ENCODE measurements at places on chromosomes 12 and 14.
A peak's percentile ranks its signal among the peaks of the same experiment; 100 is the strongest.

- no peak for DNase-seq
Measured at GRCh38 chr14:51996148-51996746, 6.9 kb downstream of the RTRAF start.

DNA sequence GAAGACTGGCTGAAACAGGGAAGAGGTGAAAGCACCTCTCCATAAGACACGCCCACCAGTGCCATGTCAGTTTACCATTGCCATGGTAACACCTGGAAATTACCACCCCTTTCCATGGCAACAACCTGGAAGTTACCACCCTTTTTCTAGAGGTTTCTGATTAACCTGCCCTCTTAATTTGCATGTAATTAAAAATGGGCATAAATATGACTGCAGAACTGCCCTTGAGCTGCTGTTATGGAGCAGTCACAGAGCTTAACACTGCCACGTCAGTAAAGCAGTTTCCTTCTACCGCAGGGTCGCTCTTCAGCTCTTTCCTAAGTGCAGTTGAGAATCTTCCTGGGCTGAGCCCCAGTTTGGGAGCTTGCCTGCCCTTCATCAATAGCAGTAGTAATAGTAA, 55.2 kb downstream of the RASSF3 start:
- peak; percentile 45 for DNase-seq

DNA sequence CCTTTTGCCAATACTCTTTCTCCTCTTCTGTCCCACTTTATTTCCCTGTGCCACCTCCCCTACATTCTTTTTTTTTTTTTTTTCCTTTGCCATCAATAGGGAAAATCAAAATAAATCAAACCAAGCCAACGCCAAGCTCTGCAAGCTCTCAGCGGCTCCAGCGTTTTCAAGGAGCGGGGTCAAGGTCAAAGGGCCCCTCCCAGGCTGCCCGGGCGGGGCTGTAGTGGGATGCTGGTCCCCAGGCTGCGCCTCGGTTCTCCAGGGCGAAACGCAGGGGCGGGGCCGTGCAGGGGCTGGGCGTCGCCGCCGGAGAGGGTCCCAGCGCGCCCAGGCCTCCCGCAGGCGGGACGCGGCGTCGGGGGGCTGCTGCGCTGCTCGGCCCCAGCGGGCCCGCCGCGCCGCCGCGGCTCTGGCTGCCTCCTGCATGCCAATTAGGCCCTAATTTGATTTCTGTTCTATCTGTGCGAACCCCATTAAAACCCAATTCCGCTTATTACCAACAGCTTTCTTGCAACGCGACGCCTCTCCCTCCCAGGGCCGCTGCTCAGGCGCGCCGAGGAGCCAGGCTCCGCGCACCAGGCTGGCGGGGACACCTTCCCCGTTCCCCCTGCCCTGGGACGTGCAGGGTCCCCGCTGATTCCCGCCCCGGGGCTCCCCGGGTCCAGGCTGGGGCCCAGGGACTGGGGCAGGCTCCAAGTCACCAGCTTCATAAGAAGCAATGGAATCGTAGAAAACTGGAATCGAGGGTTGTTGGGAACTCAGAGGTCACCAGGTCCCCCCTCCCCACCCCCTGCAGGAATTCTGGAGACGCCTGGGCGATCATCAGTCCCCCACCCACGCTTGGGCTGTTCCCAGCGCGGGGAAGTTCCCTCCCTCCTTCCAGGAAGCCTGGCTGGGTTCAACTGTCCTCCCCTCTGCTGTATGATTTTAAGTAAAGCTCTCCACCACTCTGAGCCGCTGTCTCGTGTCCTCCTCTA, 50.7 kb upstream of the MAP1LC3B2 start:
- DNase-seq, result peak; percentile 43

GRCh38 chr14:41986700-41987099, 380.0 kb downstream of the LRFN5 start:
- no peak for DNase-seq

DNA sequence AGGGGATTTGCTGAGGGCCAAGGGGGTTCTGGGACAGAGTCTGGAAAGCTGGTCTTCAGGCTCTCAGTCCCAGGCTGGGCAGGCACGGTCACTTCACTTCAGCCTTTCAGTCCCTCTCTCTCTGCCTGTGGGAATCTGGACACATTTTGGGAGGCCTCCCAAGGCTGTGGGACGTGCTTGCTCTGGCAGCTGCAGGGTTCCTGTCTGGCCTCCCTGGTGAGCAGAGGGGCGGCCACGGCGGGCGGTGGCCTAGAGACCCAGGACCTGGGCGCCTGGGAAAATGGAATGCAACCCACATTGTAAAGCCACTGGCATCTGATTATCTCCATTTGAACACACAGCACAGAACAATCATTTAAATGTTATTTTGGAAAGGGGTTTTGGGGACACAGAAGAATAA, 10.1 kb upstream of the ALDH2 start:
- DNase-seq, result no peak

GRCh38 chr14:58327019-58327418, 28.7 kb downstream of the ARID4A start:
- DNase-seq, result no peak

DNA sequence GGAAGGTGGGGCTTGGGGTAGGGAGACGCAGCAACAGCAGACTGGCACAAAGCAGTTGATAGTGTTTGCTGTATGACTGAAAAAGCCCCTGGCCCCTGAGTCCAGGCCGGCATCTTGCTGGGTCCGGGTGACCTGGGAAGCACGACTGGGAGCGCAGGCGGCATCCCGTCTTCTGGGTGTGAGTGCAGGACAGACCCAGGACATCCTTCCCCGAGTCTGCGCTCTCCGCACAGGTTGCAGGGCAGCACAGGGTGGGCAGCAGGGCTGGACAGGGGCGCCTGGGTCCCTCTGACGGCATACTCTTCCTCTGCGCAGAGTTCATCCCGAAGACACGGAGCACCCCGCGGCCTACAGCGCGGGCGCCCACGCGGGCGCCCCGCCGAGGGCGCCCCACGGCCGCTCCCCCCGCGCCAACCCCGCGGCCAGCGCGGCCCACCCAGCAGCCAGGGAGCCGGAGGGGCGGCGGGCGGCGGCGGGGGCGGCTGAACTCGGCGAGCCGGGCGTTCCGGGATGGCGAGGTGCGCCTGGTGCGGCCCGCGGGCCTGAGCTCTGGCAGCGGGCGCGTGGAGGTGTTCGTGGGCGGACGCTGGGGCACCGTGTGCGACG, 9.2 kb upstream of the CYP46A1 start:
- no peak for DNase-seq

DNA sequence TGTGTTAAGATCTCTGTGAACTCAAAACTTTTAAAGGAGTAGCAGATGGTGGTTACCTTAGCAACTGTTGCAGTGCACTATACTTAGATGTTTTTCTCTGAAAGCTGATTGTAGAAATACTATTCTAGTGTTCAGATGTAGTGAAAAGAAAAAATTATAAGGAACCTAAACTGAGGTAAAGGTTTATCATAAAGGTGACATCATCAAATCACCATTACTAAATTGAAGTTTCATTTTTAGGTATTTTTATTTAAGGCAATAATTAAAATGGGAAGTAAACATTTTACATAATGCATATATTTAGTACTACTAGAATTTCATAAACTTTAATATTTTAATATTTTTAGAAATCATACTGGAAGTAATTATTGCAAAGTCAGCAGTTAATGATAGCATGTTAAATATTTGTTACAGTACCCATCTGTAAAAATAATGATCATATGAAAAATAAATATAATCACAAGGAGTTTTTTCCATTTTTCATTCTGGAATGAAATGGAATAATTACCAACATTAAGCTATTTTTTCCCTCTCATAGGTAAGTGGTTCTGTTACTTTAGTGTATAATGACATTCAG, 141.1 kb upstream of the NAV3 start:
- no peak for DNase-seq

DNA sequence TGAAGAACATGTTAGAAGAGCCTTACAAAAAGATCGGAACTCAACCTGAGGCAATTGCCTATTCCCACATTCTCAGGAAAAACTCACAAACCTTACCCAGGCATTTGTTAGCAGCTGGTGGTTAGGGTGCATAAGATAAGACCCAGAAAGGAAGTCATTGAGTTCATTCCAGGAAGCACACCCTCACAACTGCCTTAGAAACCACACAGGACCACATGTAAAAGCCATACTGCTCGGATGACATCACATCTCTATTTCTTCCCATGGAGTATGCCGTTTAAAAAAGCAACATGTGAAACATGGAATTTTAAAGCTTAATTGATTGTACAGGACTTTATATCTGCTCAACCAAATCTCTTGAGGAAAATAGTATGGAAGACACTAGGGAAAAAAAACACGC, 411.2 kb downstream of the DAD1 start:
- DNase-seq, result no peak

- DNase-seq, result no peak
Measured at GRCh38 chr14:76088771-76089571, 62.8 kb upstream of the GPATCH2L start.

GRCh38 chr12:43066471-43066870, 476.9 kb upstream of the PRICKLE1 start:
- no peak for DNase-seq

DNA sequence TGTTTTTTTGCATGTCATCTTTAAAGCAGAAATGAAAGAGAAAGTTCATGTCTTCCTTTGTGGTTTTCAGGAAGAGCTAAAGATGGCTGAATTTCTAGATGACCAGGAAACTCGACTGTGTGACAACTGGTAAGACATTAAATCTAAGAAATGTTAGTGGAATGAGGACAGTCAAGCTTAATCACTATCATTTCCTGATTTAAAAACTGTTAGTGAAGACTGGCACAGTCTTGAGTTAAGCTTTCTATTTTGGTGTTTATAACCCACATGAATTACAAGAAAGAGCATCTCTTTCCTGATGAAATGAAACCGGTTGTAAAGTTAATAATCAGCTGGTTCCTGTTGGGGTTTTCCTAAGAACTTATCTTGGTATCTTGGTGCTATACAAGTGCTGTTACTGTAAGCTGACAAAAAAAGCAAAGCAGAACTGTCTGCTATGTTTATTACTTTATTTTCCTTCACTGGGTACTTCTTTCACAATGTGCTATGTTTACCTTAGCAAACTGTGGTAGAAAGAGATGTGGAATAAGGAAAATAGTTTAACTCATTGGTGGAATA, 5.2 kb downstream of the TRAFD1 start:
- DNase-seq, result no peak

DNA sequence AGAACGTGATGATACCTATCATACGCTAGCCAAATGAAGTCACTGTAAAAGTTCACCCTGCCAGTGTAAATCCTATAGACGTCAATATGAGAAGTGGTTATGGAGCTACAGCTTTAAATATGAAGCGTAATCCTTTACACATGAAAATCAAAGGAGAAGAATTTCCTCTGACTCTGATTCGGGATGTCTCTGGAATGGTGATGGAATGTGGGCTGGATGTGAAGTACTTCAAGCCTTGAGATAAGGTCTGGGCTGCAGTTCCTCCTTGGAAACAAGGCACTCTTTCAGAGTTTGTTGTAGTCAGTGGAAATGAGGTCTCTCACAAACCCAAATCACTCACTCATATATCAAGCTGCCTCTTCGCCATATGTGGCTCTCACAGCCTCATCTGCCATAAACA, 53.1 kb upstream of the NAP1L1 start:
- no peak for DNase-seq

DNA sequence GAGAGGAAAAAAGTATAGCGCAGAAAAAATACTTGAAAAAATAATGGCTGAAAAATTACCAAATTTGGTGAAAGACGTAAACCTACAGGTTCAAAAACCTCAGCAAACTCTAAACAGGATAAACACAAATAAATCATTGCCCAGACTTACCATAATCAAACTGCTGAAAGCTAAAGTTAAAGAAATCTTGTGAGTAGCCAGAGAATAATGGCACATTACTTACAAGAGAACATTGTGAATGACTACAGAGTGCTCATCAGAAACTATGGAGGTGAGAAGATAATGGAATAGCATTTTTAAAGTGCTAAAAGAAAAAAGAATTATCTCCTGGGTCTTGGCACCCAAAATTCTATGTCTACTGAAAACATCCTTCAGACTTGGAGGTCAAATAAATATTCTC, 36.0 kb downstream of the ATF1 start:
- DNase-seq, result no peak

- no peak for DNase-seq
Measured at GRCh38 chr12:88361493-88361892, 218.8 kb downstream of the KITLG start.

GRCh38 chr14:88802596-88802995, 9.8 kb upstream of the EML5 start:
- no peak for DNase-seq

DNA sequence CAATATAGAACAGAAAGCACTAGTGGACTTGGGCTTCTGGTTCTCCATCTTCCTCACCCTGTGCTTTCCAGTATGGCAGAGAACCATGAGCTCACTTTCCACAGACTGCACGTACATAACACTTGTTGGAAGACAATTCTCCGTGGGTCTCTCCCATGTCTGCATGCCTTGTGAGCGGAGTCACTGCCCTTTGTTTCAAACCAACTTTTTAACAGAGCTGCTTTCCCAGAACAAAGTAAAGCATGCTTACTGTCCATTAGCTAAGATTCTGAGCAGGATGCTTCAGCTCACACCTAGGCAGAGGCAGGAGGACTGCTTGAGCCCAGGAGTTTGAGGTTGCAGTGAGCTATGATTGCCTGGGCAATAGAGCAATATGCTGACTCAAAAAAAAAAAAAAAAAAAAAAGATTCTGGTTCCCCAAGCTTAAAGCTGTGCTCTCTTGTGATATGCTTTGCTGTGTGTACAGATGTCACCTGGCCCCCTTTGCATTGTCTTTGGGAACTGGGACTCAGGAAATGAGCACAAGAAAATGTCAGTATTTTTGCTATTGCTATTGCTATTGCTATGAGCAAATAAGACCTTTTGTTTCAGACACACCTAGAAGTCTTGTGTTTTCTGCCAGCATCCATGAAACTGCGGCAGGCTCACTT, 54.6 kb upstream of the PTGR2 start:
- no peak for DNase-seq

DNA sequence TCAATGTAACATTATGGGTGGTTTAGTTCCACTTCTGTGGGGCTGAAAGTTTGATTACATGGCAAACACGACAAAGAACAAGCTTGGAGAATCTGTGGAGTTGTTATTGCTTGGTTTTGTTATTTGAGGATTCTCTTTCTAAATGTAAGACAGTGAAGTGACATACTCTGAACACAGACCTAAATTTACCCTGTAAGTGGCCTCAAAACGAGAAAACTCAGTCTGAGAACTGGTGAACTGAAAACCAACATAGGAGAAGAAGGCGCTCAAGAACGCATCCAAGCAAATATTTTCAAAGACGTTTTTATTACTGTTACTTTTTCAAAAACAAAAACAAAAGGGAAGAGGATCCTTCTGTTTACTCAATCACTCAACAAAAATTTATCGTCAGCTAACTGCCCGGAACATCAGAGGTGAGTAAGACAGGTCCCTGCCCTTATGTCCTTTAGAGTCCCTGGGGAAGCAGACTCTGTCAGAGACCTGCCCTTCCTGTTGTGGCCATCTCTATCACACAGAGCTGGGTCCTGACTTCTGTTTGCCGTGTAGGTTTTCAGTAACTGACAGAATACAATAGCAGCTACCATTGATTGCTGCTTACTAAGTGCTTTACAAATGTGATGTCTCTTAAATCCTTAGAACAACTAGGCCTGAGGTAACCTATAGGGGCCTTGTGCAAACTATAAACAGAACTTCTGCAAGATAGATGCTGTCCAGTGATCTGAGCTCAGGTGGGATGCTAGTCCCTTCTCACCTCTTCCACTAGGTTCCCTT, 79.3 kb upstream of the C12orf71 start:
- no peak for DNase-seq
